ENCODE measurements at places on chromosomes 11 and 22.

- no peak for DNase-seq
Measured at GRCh38 chr22:28183078-28183860, 264.2 kb upstream of the PITPNB start.

DNA sequence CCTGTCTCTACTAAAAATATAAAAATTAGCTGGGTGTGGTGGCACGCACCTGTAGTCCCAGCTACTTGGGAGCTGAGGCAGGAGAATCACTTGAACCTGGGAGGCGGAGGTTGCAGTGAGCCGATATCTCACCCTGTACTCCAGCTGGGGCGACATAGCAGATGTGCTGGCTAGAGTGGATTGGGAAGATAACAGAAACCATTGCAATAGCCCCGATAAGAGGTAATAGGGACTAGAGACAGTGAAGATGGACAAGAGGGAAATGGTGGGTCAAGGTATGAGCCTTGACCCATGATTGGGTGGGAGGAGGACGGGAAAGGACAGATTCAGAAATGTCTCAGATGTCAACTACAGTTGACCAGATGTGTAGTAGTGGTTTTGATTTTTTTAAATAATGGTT, 6.1 kb downstream of the SWAP70 start:
- no peak for DNase-seq

DNA sequence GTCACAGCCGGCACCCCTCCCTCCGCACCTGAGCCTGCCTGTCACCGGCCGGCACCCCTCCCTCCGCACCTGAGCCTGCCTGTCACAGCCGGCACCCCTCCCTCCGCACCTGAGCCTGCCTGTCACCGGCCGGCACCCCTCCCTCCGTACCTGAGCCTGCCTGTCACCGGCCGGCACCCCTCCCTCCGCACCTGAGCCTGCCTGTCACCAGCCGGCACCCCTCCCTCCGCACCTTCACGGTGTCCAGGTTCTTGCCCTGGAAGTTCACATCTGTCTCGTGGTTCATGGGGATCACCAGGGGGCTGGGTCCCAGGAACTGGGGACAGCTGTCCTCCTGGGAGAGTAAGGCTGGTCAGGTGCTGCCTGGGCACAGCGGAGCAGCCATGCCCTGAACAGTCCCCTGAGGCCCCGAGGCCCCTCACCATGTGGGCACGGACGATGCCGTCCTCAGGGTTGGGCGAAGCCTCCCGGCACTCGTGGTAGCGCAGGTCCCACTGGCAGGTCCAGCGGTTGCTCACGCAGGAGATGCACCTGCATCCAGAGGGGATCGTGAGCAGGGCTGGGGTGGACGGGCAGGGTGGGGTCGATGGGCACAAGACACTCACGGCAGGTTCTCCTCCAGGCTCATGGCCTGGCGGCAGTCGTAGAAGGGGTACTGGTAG, 15.5 kb upstream of the MAPK11 start:
- no peak for DNase-seq

DNA sequence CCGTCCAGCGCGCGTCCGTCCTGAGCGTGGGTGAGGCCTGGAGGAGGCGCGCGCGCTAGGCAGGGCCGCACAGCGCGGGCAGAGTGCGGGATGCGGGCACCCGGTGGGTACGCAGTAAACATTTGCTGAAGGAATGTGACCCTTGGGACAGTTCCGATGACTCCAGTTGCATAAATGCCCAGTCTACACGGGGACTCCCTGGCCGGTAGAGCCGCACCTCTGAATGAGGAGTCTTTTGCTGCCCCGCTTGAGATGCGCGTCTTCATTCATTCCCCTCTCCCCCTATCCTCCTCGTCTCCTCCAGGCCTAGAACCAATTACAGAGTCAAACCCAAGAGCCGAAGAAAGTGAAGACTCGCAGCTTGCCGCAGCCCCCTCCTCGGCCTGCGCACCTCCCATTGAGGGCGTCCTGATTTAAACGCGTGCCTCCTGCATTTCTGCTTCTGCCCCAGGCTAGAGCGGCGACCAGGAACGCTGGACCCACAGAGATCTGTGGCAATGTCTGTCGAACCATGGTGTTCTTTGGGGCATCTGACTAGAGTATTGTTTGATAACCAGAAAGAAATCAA, 729 bp upstream of the CHKB start:
- no peak for DNase-seq

DNA sequence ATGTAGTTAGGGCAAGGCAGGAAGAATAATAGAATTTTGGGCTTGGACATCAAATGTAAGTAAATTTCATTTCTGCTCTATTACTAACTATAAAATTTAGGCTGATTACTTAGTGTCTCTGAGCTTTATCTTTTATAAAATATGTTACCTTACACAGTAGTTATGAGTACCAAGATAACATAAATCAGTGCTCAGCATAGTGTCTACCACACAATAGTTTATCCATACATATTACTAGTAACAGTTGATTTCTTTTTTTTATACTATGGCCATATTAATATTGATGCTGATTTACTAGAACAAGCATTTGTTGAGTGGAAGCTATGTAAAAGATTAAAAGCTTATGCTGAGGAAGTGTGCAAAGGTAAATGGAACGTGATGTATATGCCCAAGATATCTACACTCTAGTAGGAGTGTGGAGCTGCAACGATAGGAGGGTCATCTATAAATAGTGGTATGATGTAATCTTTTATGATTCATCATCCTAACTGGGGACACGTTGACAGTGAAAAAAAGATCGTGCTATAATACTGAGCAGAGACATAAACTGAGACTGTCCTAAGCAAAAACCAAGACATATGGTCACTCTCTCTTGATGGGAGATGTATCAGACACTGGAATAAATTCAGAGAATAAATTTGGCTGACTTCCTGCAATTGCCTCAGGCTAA, 8.7 kb upstream of the SLC5A12 start:
- no peak for DNase-seq

DNA sequence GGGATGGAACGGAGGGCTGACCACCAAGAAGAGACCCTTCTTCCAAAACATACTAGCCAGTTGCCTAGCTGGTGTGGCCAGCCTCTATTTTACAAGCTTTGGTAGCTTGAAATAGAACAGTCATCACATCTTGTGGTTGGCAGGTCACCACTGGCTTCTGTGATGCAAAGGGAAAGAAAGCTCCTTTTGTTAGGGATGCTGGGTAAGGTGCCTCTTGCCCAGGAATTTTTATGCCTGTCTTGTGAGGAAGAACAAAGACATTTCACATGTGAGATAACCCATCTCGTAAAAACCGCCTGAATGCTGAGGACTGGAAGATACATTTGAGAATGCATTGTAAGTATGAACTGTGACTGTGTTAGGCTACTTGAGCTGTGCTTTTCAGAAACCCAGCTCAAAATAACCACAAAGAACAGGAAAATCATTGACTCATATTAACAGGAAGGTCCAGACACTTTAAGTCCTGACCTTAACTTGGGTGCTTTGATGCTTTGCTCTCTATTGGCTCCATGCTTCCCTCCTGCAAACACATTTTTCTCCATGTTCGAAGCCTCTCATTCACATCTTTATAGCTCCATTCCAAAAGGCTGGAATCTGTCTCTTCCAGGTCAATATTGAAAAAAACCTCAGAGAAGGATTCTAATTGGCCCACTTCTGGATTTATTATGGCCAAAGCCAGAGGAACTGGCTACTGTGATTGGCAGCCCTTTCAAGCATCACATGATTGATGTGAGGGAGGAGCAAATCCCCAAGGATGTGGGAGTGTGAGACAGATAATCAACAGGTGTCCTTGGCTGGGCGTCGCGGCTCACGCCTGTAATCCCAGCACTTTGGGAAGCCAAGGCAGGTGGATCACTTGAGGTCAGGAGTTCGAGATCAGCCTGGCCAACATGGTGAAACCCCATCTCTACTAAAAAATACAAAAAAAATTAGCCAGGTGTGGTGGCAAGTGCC, 53.9 kb downstream of the MICAL2 start:
- DNase-seq = no peak

DNA sequence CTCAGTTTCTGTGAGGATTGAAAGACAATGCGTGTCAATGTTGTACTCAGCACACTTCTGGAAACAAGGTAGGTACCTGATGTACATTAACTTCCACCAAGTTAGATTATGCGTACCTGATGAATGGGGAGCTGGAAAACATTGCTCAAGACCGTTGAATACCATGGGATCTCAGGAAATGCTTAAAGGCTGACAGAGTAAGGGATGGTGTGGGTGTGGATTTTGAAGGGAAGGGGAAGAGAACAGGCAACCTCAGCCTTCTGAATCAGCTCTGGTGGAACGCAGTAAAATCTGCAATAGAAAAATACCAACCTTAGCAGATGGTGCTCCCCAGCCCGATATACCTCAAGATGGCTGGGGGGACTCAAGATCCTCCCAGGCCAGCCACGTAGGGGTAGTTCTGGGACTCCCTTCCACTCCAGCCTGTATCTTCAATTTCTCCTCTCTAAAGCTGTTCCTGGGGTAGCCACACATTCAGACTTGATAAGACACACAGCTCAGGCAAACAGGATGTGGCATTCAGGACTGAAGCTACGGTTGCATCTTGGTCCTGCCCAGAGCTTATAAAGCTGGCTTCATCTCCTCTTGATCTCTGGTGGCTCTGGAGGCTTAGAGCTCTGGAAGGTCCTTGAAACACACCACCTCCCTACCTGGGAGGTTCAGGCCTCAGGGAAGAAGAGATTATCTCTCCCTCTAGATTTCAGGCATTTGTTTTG, 111.8 kb downstream of the CTNND1 start:
- no peak for DNase-seq

DNA sequence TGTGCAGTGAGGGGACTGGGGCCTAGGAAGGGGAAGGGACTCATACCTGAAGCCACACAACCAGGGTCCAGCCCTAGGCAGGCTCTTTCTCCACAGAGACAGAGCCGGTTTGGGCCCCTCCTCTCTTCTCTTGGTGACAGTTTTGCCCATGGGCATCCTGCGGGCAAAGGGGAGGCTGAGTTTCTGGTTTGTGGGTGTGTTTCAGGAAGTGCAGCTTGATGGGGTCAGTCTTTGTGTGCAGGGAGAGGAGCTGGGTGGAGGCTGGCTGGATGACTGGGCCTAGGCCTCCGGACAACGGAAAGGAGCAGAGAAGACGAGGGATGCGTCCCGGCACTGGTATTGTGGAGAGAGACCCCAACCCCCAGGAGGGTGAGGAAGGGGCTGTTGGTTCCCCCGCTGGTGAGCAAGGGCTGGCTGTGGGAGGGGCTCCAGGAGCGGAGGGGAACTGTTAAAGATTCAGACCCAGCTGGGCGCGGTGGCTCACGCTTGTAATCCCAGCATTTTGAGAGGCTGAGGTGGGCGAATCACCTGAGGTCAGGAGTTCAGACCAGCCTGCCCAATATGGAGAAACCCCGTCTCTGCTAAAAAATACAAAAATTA, 23.4 kb upstream of the CELSR1 start:
- no peak for DNase-seq

GRCh38 chr11:115709297-115709696, 205.1 kb upstream of the CADM1 start:
- peak; percentile 4 for DNase-seq

DNA sequence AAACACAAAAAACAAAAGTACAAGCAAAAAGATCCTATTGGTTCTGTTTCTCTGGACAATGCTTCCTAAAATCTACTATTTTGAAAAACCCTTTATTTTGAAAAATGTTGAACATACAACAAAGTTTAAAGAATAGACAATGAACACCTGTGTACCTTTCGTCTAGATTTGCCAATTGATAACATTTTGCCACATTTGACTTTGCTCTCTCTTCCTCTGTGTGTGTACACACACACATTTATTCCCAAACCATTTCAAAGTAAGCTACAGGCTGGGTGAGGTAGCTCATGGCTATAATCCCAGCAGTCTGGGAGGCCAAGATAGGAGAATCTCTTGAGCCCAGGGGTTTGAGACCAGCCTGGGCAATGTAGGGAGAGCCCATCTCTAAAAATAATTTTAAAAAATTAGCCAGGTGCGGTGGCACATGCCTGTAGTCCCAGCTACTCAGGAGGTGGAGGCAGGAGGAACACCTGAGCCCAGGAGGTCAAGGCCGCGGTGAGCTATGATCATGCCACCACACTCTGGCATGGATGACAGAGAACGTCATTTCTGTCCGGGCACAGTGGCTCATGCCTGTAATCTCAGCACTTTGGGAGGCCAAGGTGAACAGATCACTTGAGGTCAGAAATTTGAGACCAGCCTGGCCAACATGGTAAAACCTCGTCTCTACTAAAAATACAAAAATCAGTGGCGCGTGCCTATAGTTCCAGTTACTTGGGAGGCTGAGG, 5.3 kb upstream of the PSMC3 start:
- no peak for DNase-seq

GRCh38 chr22:30717331-30717921, 22.8 kb downstream of the OSBP2 start:
- DNase-seq = no peak

- no peak for DNase-seq
Measured at GRCh38 chr22:50670513-50670912, 2.1 kb upstream of the SHANK3 start.

GRCh38 chr22:50677493-50678217, 5.0 kb downstream of the SHANK3 start:
- DNase-seq = no peak

- no peak for DNase-seq
Measured at GRCh38 chr11:103929170-103929903, 107.1 kb upstream of the DDI1 start.

- no peak for DNase-seq
Measured at GRCh38 chr11:65434057-65434666, 11.6 kb downstream of the NEAT1 start.

GRCh38 chr11:109590782-109591181, 168.8 kb downstream of the C11orf87 start:
- DNase-seq = no peak

GRCh38 chr11:124954590-124954955, 571 bp downstream of the CCDC15 start:
- DNase-seq = no peak

DNA sequence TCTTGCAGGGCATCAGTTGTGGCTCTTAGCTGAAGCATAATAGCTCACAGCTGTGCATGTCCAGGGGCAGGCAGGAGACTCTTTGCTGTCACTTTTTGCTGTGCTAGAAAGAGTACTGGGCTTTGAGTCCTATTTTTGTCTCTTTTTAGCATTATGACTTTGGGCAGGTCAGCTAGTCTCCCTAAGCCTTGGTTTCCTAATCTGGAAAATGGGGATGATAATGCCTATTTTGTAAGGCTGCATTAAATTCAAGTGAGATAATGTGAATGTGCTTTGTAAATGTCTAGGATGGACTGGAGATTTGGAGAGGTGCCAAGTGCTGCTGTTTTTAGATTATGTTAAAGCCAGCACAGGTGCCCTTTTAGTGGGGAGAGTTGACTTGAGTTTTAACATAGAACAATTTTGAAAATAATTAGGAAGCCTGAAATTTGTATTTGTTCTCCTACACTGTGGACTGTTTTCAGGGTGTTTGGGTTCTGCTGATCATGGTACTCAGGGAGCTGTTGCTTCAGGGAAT, 19.1 kb downstream of the CABIN1 start:
- no peak for DNase-seq
